NCI-H2081 treated with DMSO at 0.1 percent for 48 hours (cell line): ENCODE measurements at places on chromosomes 11 and 22.

DNA sequence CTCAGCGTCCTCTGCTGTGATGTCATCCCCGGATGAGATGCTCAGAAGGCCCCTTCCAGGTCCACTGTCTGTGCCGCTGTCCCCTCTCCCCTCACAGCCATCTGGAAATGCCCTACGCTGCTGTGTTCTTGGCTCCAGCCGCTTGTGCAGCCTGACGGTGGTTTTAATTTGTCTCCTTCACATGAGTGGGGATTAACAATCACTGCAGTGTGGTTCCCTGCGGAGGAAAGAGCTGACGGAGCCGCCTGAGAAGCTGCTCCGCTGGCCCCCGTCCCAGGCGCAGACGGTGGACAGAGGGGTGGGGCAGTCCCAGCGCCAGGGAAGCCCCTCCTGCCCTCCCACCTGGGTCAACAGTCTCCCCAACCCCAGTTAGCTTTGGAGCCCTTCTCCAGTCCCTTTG lies 67.5 kb upstream of the PHF21B start:
- no peak for DNase-seq

DNA sequence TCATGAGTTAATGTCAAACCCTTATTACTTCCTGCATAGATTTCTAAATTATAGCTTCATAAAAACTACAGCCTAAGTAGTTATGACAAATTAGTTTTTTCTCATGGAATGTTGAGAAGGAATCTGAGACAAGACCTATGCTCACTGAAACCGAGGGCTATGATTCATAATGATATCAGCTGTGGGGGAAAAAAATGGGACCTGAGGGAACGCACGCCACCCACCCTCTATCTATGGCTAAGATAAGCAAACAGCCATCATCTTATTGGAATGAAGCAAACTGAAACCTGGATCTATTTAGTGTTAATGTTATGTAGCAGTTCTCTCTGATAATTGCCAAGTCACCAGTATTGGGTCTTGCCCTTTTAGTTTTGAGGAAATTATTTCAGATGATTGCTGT lies 906.9 kb upstream of the RAG2 start:
- DNase-seq, result no peak

DNA sequence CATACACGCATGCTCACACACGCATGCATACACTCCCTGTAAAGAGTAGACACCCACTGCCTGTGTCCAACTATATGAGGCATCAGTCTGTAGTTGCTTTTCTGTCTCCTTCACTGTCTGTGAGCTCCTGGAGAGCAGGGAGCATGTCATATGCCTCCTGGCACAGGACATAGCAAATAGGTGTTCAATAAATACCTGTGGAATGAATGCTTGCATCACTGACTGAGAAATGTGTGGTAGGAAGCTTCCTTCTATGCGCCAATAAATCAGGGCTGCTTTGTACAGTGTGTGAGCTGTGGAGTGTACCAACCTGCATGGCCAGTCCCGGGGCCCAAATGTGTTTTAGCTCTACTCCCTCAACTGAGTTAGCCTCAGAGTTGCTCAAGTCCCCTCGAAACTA lies 37.2 kb upstream of the NAV2 start:
- no peak for DNase-seq

DNA sequence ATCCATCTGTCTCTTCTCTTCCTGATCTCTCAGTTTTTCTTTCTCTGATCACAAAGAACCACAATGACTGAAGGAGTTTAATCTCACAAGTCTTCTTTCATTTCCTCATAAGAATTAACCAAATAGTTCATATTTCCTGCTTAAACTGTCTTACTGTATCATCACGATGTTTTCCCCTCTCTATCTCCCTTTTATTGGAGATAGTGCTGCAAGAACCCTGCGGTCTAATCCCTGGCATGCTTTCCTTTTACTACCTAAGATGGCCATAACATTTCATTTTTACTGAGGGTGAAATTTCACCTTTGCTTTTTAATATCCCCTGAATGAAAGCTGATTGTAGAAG lies 28.9 kb downstream of the CARD18 start:
- no peak for DNase-seq

DNA sequence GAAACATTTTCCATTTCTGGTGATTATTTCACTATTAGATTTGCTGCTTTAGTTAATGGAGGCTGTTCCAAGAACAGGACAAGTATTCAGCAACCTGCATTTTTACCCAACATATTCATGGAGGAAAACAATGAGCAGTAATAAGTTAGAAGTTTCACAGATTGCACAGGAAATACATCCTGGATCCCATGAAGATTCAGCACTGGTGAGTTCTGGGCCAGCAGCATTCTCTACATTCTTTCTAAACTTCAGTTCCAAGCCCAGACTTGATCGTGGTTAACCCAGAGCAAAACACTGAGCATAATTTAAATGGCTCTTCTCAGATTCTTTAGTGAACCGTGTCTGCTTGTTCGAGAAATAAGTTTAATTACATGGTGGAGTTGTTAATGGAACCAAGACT lies 3.8 kb downstream of the FJX1 start:
- DNase-seq, result no peak

DNA sequence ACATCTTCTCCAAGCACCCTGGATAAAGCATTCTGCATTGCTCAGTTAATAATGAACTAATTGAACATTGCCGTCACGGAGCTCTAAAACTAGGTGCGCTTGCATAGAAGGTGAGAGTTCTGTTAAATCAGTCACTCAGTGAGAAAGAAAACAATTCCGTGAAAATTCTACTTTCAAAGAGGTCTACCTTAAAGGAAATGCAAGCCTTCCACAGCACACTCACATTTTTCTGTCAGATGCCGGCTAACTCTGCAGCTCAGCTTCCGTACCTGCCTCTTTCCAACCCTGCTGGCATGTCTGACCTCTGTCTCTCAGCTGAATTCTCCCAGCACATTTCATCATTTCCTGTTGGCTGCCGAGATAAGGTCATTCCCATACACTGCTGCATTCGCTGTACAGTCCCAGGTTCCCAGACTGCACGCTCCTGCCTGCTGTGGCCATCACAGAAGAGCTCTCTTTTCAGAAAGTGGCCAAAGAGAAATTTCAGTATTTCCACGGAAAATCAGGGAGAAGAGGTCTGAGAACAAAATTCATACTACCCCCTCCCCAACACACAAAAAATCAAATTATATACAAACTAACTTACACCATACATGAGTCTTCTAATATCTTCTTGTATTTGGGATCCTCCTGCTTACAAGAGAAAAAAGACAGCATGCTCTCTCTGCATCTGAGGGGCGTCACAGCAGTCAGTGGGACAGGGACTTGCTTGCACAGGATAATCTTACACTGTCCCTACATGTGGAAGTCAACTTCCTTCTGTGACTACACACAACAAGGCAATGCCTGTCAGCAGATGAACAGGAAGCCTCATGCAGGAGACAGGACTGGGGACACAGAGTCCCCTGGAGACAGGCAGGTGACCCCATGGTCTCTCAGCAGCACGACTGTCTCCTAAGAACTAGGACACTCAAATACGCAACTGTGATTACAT lies 55.1 kb downstream of the PACSIN2 start:
- no peak for DNase-seq

- no peak for DNase-seq
These were observed 3.2 kb upstream of the STK33 start for GRCh38 chr11:8597182-8597581.

DNA sequence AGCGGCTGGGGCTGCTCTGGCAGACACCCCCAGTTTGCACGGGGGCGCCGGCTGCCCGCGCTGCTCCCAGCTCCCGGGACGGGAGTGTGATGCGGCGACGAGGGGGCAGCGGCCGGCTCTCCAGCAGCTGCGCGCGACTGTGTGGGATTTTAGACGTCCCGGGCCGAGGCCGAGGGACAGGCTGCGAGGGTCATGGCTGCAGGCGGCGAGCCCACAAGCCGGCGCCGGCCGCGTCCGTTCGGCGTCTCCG lies 159 bp downstream of the FZD4 start:
- DNase-seq, result no peak

DNA sequence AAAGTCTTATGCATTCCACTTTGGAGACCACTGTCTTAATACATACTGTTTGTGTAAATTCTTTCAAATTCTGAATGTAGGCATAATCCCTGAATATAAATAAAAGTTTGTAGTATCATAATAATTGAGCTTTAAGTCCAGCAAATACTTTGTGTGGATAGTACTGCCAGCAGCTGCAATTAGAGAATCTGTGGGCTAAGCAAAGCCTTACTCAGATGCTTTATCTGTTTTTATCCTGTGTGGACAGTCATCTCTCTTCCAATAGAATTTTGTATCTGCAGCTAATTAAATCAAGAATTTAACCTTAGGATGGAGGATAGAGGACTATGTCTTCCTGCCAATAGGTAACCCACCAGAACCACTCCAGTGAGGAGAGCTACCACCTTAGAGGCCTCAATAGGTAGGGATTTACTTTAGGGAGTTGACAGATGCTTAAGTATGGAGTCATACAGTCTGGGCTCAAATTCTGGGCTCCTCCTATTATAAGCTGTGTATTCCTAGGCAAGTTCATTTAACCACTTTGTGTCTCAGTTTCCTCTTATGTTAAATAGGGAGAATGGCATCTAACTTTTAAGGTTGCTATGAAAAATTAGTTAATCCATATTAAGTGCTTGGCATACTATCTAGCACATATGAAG lies 71.1 kb downstream of the STIM1 start:
- DNase-seq, result no peak

DNA sequence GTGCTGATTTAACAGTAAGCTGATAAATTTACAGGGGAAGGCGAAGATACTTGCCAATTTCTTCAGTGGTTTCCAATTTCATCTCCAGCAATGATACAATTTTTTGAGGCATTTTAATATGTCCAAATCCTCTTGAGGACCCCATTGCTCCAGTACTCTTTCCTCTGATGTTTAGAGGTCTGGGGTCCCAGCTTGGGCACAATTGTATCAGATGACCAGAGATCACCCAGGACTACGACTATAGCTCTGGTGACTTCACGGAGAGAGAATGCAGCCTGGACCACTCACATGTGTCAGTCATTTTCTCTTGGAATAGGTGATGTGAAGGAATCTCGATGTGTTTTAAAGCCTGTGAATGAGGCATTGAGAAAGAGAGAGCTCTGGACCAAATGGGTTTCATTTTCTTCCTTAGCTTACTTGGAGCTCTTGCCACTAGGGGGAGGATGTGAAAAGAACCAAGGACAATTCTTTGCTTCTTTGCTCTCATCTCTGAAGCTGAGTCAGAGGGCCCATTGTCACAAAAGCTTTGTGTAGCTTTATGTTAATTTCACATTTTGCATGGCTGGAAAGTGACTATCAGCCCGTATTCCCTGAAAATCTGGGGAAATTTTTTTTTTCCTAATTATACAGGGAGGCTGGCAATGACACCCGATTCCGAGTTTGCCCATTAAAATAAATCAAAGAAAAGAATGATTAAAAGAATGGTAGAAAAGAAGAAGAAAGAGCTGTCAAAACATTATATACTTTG lies 6.7 kb upstream of the CCDC90B start:
- no peak for DNase-seq

- no peak for DNase-seq
These were observed 33.5 kb downstream of the ARVCF start for GRCh38 chr22:19982991-19983578.

- DNase-seq, result no peak
These were observed 59.7 kb downstream of the SPON1 start for GRCh38 chr11:14022251-14022650.

- DNase-seq, result no peak
These were observed 17.4 kb upstream of the OR10V1 start for GRCh38 chr11:59730896-59731565.

- DNase-seq, result no peak
These were observed 274.9 kb upstream of the ZC3H12C start for GRCh38 chr11:109818290-109818689.

- no peak for DNase-seq
These were observed 46.9 kb upstream of the TTC12 start for GRCh38 chr11:113267493-113267892.

GRCh38 chr11:122665861-122666260 lies 10.3 kb downstream of the UBASH3B start:
- DNase-seq, result no peak

DNA sequence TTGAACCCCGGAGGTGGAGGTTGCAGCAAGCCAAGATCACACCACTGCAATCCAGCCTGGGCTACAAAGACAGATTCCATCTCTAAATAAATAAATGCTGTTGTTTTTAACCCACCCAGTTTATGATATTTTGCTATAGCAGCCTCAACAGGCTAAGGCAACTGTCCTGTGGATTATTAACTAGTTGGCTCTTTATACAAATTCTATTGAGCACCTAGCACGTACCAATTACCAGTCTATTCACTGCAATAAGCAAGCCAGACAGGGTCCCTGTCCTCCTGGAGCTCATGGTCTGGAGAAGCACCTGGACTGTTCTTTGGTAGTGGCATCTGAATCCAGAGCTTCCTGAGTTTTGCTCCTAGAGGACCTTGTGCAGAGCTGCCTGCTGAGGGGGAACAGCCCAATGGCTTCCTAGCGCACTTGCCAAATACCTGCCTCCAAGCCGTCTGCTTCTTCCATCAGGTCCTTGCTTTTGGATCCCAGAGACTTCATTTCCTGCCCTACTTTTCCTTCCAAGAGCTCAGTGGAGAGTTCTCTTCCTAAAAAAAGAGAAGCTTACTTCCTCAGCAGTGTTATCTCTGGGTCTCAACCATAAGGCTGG lies 49.9 kb upstream of the MICAL2 start:
- no peak for DNase-seq

DNA sequence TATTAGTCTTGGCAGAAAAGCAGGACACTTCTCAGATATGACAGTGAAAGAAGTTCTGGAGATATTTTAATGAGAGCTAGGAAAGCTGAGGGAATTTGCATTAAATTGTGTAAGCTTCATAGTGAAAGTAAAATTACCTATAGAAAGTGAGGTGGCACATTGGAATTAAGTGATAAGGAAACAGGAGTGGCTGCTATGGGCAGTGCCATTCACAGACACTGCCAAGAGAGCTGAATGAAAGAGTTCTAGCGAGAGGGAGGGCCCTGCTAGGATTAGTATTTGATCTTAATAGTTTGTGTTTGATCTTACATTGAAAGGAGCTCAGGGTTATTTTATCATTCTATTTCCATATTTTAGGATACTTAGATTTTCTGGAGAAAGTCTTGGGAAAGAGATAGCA lies 351.9 kb downstream of the DDX10 start:
- DNase-seq, result no peak

DNA sequence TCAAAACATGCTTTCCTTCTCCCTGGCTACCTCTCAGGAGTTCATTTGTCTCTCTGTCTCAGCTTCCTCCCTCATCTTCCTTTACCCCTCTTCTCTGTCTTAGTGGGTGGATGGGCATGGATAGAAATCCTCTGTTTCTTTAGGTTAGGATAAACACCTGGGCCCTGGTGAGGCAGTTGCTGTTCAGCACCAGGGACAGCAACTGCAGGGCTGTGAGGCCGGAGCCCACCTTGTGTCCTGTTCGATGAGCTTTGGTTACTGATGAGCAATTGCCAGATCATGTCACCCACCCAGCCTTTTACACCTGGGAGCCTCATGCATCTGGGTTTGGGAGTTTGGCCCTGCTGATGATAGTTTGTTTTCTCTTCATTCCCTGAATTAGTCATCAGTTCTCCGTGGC lies 6.1 kb upstream of the CRYBB3 start:
- no peak for DNase-seq

GRCh38 chr11:41714101-41714500 lies 254.6 kb upstream of the LRRC4C start:
- no peak for DNase-seq
